Anterior cingulate cortex (tissue), 58 donors: ENCODE measurements at places on chromosomes 7 and 10.

- no peak for DNase-seq
Measured at GRCh38 chr7:49333180-49333881, 409.0 kb downstream of the CDC14C start.

GRCh38 chr7:8210845-8211724 is 50.9 kb downstream of the ICA1 start:
- no peak for DNase-seq

GRCh38 chr7:128904381-128905197 is 5.9 kb downstream of the KCP start:
- no peak for DNase-seq

DNA sequence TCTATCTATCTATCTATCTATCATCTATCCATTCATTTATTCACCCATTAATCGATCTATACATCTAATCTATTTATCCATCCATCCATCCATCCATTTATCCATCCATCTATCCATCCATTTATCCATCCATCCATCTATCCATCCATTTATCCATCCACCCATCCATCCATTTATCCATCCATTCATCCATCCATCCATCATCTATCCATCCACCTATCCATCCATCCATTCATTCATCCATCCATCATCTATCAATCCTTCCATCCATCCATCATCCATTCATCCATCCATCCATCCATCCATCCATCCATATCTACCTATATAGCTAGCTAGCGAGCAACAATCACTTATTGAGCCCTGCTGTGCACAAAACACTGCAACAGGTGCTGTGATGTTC is 953.1 kb upstream of the ZNF722 start:
- DNase-seq: no peak

DNA sequence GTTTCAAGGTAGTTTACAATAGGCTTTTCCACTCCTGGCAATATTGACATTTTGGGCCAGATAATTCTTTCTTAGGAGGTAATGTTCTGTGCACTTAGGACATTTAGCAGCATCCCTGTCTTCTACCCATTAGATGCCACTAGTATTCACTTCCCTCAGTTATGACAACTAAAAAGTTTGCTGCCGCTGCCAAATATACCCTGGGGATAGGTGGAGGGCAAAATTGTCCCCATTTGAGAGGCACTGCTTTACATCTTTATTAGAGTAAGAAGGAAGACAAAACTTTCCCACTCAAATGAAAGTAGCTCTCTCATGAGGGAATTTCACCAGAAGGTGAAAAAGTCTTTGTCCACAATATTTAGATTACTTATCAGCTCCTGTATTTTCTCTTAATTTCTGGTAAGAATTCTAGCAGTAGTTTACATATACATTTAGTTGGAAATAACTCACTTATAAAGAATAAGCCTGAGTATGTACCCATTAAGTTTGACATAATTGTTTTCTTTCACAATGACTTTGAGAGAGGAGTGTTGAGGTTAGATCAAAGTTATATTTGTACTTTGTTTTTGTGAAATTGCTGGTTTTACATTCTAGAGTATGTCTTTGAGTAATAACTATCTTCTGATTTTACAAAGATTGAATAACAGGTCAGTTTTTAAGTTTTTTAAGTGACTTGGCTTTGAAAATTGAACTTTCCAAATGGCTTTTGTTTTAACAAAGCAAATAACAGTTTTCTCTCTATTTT is 46.0 kb downstream of the HELLS start:
- no peak for DNase-seq

GRCh38 chr7:106987777-106988176 is 56.7 kb upstream of the PRKAR2B start:
- DNase-seq: no peak

DNA sequence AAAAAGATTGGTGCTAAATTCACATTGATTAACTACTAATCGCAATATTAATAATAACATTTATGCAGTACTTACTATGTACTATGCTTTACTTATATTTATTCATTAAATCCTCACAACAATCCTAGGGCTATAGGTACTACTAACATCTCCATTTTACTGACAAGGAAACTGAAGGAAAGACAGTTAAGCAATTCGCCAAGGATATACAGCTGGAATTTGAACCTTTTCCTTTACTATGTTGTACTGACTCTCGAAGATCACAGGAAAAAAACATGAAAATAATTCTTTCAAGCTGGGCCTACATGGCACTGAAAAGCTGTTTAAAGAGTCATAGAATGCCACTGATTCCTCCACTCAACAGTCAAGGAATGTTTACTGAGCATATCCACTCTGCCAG is 185.4 kb downstream of the IPMK start:
- no peak for DNase-seq

GRCh38 chr7:157002819-157003421 is 7.5 kb downstream of the MNX1 start:
- DNase-seq: no peak

- no peak for DNase-seq
Measured at GRCh38 chr10:48796713-48797245, 112.1 kb downstream of the WDFY4 start.

GRCh38 chr10:22436526-22436892 is 91.2 kb downstream of the SPAG6 start:
- DNase-seq: peak; percentile 45

GRCh38 chr7:94710256-94710655 is 54.3 kb upstream of the SGCE start:
- no peak for DNase-seq

GRCh38 chr7:48130658-48131108 is 40.6 kb upstream of the ABCA13 start:
- no peak for DNase-seq

DNA sequence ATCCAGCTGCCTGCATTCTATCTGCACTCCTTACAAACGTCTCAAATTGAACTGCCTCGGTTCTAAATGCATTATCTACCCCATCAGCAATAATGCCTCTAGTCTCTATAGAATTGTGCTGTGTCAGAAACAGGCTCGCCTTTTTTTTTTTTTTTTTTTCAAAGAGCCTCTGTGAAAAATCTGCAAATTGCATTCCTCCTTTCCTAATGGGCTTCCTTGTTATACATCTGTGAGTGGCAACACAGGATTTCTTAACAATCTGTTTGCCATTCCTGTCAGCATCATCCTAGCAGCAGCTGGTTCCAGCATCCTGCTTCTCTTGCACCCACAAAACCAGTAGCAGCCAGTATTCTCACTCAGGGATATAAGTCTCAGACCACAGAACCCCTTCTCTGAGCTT is 413.5 kb upstream of the SEMA3D start:
- no peak for DNase-seq

DNA sequence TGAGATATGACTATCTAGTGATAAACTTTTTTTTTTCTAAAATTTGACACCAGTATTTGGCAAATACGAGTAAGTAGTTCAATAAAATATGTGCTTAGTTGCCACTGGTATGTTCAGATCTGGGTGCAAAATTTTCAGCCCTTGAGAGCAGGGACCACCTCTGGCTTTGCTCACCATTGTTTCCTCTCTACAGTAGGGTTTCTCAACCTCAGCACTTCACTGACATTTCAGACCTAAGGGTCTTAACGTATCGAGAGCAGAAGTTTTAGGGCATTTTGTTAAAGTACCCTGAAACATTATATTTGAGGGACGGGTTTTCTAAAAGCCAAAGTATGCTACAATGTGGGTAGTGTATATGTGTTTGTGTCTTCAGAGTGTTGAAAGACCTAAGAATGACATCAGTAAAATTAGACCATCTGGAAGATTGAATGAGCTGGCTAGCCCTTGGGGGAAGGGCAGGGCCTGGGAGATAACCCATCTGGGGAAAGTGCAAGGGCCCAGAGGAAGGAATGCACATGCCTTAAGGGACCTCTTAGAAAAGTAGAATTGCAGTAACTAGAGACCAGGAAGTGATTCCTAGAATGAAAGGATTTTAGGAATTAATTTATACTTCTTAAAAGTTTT is 11.8 kb downstream of the BZW2 start:
- DNase-seq: no peak

DNA sequence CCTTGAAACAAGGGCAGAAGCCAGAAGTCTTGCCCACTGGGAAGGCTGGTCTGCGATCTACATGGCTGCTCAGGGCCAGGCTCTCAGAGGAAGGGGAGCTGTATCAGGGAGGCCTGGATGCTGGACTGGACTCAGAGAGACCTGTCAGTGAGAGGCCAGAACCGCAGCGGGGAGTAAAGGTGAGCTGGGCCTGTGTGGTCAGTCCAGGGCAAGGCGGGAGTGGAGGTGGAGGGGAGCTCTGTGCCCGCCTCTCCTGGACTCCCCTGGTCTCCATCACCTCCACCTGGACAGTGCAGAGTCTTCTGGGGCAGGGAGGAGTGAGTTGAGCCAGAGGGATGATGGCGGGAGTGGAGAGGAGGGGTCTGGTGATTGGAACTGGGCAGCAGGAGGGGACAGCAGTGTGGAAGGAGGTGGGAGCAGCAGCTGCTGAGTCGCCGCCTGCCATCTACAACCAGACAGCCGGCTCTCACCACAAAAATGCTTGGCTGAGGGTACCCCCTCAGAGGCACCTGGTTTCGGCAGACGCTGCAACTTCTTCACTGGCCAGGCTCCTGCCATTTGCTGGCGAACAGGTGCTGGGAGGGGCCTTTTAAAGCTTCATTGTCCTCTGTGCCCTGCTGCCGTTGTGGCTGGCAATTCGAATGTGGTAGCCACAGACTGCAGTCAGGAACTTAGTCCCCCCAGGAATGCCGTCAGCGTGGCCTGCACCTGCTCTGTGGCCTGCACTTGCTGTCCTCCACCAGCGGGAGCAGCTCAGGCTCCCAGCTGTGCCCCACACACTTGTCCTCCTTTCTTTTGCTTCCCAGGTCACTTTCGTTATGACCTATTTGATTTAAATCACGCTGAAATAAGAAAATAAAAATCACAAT is 3.5 kb downstream of the RASSF4 start:
- no peak for DNase-seq

- DNase-seq: no peak
Measured at GRCh38 chr10:49622426-49623425, 8.9 kb downstream of the CHAT start.

- no peak for DNase-seq
Measured at GRCh38 chr7:120743128-120743527, 114.8 kb downstream of the TSPAN12 start.

- DNase-seq: no peak
Measured at GRCh38 chr7:8699875-8700624, 266.6 kb downstream of the NXPH1 start.

DNA sequence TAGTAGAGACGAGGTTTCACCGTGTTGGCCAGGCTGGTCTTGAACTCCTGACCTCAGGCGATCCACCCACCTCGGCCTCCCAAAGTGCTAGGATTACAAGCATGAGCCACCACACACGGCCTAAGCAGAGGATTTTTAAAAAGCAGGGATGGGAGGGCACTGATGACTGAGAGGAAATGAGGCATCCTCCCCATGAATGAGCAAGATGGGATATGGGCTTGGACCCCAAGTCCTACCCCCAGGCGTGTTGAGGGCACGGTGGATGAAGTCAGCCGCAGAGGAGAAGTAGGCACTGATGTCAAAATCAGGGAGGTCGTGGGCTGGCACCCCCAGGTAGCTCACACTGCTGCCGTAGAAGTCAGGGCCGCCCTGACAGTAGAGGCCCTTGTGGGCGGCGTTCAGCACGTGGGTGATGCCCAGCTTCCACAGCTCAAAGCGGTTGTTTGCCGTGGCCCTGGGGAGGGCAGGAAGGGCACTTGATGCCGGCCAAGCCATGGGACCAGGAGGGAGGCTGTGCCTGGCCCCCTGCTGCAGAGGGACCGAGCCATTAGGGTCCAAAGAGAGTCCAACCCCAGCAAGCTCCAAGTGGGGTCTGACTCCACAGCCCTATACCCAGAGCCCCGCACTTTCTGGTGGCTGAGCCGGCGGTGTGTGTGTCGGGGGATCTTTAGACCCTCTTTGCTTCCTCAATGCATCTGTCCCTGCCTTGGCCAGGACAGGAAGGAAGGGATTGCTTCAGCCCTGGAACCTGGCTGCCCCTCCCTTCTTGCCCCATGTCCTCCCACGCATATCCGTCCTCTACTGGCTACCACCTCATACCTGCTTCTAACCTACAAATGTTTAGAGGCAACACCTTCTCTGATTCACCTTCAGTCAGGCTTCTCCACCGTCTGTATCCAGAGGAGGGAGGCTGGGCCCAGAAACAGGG is 3.4 kb upstream of the SAMD8 start:
- DNase-seq: no peak

DNA sequence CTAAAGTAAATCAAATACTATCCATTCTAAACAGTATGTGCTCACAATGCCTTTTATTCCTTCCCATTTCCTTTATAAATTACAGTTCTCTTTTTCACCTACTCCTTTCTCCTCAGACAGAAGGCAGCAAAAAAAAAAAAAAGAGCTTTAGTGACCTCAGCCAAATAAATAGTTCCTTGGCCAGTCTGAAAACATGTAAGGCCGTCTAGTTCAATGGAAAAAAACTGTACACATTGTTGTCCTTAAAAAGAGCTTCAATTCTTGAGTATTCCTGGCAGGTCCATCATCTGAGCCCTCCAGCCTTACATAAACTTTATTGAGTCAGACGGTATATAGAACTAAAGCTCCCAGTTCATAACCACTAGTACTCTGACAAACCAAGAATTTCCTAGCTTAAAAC is 185.4 kb downstream of the CACNA2D1 start:
- no peak for DNase-seq

- DNase-seq: no peak
Measured at GRCh38 chr7:98836811-98837629, 32.8 kb downstream of the TMEM130 start.

DNA sequence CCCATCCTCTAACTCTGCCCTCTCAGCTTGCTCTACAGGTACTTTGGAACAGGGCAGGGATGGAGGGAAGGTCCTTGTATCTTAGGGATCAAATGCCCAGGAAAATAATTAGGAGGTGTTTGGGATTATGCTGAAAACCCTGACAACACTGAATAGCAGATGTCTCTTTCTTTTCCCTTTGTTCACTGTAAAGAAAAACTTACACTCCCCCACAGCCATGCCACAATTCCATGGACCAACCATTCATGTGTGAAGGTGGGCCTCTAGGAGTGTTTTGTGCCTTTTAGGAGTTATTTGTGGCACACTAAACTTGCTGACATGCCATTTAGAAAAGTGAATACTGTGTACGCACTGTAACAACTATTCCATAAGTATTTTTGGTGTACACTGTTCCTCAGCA is 108.1 kb downstream of the SNX10 start:
- no peak for DNase-seq
